ENCODE measurements at places on chromosomes 5 and 9.

DNA sequence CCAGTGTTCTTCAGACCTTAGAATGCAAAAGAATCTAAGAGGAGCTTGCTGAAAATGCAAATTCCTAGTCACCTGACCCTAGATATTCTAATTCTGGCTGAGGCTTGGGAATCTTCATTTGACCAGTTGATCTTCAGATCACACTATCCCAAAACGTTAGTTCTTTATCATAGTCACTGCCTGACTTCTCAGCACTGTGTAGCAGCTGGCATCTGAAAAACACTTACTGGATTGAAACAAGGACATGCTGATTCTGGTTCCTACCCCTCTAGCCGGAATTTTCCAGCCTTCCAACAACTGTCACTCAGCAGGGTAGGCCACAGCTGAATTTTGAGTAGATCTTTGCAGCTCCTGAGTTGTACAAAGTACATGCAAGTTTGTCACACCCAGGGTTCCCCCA lies 72.2 kb downstream of the EBF1 start:
- no peak for DNase-seq

DNA sequence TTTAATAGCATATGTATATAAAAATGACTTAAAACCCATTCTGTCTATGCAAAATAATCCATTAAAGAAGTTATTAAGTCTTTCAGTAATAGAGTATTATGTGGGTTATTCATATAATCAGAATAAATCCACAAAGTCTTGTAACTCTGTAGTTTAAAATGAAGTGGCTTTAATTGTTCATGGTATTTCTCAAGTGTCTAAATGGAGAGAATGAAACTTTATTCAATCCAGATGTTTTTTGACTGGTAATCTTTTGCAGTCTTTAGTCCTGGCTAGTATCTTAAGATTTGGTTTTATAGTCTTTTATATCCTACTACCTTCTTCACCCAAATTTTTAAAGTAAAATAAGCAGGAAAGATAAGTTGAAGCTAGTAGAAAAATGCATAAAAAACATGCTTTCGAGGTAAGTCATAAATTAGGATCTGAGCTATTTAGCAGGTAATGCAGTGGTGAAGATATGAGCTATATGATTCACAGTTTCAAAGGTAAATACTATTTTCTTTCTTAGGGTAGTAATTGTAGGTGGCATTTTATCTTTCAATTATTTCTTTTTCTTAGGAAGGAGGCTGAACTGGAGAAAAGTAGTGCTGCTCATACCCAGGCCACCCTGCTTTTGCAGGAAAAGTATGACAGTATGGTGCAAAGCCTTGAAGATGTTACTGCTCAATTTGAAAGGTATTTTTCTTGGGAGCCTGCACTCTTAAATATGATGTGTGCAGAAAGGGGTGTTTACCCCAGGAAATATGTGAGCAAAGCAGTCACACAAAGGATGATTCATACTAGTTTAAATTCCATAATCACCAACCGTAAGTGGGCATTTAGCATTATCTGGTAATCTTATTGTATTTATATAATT lies 17.9 kb downstream of the HMMR start:
- DNase-seq = no peak

GRCh38 chr9:90464978-90465377 lies 177.6 kb downstream of the DIRAS2 start:
- no peak for DNase-seq

- DNase-seq = no peak
Observed at GRCh38 chr9:75545287-75545686, 345.2 kb upstream of the PCSK5 start.
